ENCODE measurements at places on chromosomes 6 and 20. TPM values are rescaled to one million over a fixed set of nuclear protein-coding genes. Genes with fewer than 3 reads are reported as not detected.

The NMBR gene
- total RNA-seq: not detected

The SLC17A2 gene
- not detected for total RNA-seq

- peaks cover under 1% of the 10 kb centered on the region for H3K27me3 ChIP-seq
- no peak for DNase-seq
- no peak overlapping the region for H3K4me3 ChIP-seq
Observed at GRCh38 chr20:63554361-63555278, 661 bp downstream of the FNDC11 start.

The LAMA5 gene
- total RNA-seq: 2.2 TPM

- no peak overlapping the region for H3K27ac ChIP-seq
- no peaks in the 10 kb centered on the region for H3K27me3 ChIP-seq
- H3K4me3 ChIP-seq: no peak overlapping the region
- peaks cover 29% of the 10 kb centered on the region for H3K4me1 ChIP-seq
Observed at GRCh38 chr20:56430957-56431356, 18.9 kb downstream of the CASS4 start.

GRCh38 chr6:84135291-84135690, 92.2 kb downstream of the CEP162 start:
- no peaks in the 10 kb centered on the region for H3K4me1 ChIP-seq
- no peaks in the 10 kb centered on the region for H3K36me3 ChIP-seq
- DNase-seq: no peak
- H3K27ac ChIP-seq: no peak overlapping the region

GRCh38 chr6:129908858-129909257, 47.7 kb upstream of the TMEM244 start:
- H3K27ac ChIP-seq: no peak overlapping the region
- DNase-seq: no peak
- H3K4me3 ChIP-seq: no peak overlapping the region

- H3K36me3 ChIP-seq: peaks cover 5% of the 10 kb centered on the region
- peak overlapping the region; percentile 38 for H3K27ac ChIP-seq
- H3K4me3 ChIP-seq: peak overlapping the region; percentile 79
- peak; percentile 68 for DNase-seq
- H3K4me1 ChIP-seq: peaks cover 14% of the 10 kb centered on the region
Observed at GRCh38 chr6:127515234-127515793, 3.8 kb downstream of the MTCL3 start.

GRCh38 chr6:47126647-47127391, 84.7 kb upstream of the ADGRF1 start:
- no peak overlapping the region for H3K27ac ChIP-seq
- no peaks in the 10 kb centered on the region for H3K36me3 ChIP-seq
- no peaks in the 10 kb centered on the region for H3K4me1 ChIP-seq
- no peak for DNase-seq
- no peak overlapping the region for H3K4me3 ChIP-seq

DNA sequence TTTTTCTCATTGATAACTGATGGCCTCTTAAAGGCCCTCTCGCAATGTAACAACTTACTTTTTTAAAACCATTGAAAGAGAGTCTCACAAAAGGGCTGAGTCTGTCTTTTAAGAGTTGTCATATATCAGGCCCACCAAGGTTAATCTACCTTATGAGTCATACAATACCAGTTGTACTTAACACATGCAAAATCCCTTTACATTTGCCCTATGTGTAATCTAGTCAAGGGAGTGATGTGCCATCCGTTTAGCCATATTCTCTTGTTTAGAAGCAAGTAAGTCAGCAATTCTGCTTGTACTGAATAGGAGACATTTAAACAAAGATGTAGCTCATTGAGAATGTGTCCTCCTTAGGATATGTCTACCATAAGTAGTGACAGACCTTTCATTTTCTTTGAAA, 143.7 kb downstream of the TENT5A start:
- no peak for DNase-seq
- H3K4me3 ChIP-seq: no peak overlapping the region
- H3K27ac ChIP-seq: peak overlapping the region; percentile 15
- peaks cover 27% of the 10 kb centered on the region for H3K4me1 ChIP-seq
- no peaks in the 10 kb centered on the region for H3K36me3 ChIP-seq
- H3K27me3 ChIP-seq: no peaks in the 10 kb centered on the region

GRCh38 chr6:85678026-85678601, 35.4 kb upstream of the SYNCRIP start:
- no peaks in the 10 kb centered on the region for H3K27me3 ChIP-seq
- H3K4me1 ChIP-seq: peaks cover 18% of the 10 kb centered on the region
- H3K36me3 ChIP-seq: peaks cover 34% of the 10 kb centered on the region
- H3K27ac ChIP-seq: peak overlapping the region; percentile 79
- H3K4me3 ChIP-seq: peak overlapping the region; percentile 87

The MAP3K7 gene
- 38.4 TPM for total RNA-seq

DNA sequence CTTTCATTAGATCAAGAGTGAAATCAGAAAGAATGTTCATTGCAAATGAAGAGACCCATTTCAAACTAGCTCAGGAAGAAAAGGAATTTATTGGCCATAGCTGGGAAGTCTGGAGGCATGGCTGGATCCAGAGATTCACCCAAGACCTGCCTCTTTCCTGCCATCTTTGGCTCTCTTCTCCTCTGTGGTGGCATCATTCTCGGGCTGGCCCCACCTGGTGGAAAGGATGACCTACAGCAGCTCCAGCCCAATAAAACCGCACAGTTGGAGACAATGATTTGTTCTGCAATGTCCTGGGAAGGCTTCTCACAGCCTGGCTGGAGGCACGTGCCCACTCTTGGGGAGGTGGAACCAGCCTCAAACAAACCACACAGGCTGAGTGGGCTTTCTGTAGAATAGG, 18.1 kb upstream of the FERMT1 start:
- peaks cover 14% of the 10 kb centered on the region for H3K27me3 ChIP-seq
- H3K27ac ChIP-seq: no peak overlapping the region
- no peak overlapping the region for H3K4me3 ChIP-seq
- no peaks in the 10 kb centered on the region for H3K36me3 ChIP-seq

The BEND6 gene
- 23.6 TPM for total RNA-seq

GRCh38 chr6:109867970-109868358, 110.1 kb upstream of the GPR6 start:
- no peak overlapping the region for H3K4me3 ChIP-seq
- H3K27me3 ChIP-seq: no peaks in the 10 kb centered on the region
- peak; percentile 47 for DNase-seq
- H3K4me1 ChIP-seq: no peaks in the 10 kb centered on the region
- no peak overlapping the region for H3K27ac ChIP-seq

- no peaks in the 10 kb centered on the region for H3K36me3 ChIP-seq
- peaks cover 12% of the 10 kb centered on the region for H3K4me1 ChIP-seq
- DNase-seq: peak; percentile 32
- no peak overlapping the region for H3K4me3 ChIP-seq
- no peaks in the 10 kb centered on the region for H3K27me3 ChIP-seq
Observed at GRCh38 chr20:45409521-45410272, 1.6 kb downstream of the DBNDD2 start.

The RHAG gene
- not detected for total RNA-seq

DNA sequence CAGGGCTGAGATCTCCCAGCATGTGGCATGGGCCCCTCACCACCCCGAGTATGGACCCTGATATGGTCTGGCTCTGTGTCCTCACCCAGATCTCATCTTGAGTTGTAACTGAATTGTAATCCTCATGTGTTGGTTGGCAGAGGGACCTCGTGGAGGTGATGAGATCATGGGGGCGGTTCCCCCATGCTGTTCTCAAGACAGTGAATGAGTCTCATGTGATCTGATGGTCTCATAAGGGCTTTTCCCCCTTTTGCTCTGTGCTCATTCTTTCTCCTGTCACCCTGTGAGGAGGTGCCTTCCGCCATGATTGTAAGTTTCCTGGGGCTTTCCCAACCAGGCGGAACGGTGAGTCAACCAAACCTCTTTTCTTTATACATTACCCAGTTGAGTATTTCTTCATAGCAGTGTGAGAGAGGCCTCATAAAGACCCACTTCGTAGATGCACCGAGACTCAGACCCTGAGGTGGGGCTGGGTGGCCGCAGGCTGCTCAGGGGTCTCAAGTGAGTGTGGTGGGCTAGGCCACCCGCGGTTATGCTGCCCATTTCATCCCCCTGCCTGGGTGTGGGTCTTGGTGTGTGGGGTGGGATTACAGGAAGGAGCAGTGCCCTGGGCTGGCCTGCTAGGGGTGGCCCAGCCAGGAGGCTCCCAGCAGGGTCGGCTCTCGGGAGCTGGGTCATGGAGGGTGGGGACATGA, 26.2 kb upstream of the GATA5 start:
- no peaks in the 10 kb centered on the region for H3K4me1 ChIP-seq
- H3K4me3 ChIP-seq: no peak overlapping the region
- no peaks in the 10 kb centered on the region for H3K36me3 ChIP-seq
- no peak for DNase-seq
- no peak overlapping the region for H3K27ac ChIP-seq

DNA sequence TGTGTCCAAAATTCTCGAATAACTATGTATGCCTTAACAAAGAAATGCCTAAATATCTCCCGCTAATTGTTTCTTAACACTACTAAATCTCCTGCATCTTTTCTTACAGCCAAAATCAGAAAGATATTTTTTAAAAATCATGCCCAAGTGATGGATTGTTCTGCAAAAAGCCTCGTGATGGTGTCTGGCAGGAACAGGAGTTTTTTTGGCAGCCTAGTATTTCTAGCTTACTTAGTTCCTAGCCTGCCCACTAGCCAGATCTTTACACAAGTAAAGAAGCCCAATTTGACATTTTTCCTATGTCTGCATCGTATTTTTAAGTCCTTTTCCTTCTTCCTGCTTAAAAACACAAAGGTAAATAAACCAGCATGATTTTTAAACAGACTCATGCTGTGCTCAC, 31.5 kb downstream of the SLC2A12 start:
- H3K27ac ChIP-seq: no peak overlapping the region
- no peak for DNase-seq
- H3K36me3 ChIP-seq: no peaks in the 10 kb centered on the region
- no peak overlapping the region for H3K4me3 ChIP-seq
- H3K27me3 ChIP-seq: no peaks in the 10 kb centered on the region
- peaks cover 13% of the 10 kb centered on the region for H3K4me1 ChIP-seq

- DNase-seq: no peak
- H3K27me3 ChIP-seq: no peaks in the 10 kb centered on the region
- H3K27ac ChIP-seq: no peak overlapping the region
- no peaks in the 10 kb centered on the region for H3K36me3 ChIP-seq
Observed at GRCh38 chr6:161636882-161637430, 363.1 kb upstream of the AGPAT4 start.

- no peaks in the 10 kb centered on the region for H3K27me3 ChIP-seq
- H3K36me3 ChIP-seq: peaks cover 53% of the 10 kb centered on the region
- no peak overlapping the region for H3K27ac ChIP-seq
- peaks cover 33% of the 10 kb centered on the region for H3K4me1 ChIP-seq
Observed at GRCh38 chr6:43499028-43499815, 10.9 kb downstream of the LRRC73 start.

- no peak overlapping the region for H3K4me3 ChIP-seq
- no peaks in the 10 kb centered on the region for H3K36me3 ChIP-seq
- H3K27ac ChIP-seq: no peak overlapping the region
- no peaks in the 10 kb centered on the region for H3K27me3 ChIP-seq
- DNase-seq: no peak
Observed at GRCh38 chr20:47973519-47974233, 188.4 kb upstream of the SULF2 start.

- peaks cover 5% of the 10 kb centered on the region for H3K4me1 ChIP-seq
- no peak overlapping the region for H3K27ac ChIP-seq
- no peaks in the 10 kb centered on the region for H3K36me3 ChIP-seq
- H3K27me3 ChIP-seq: no peaks in the 10 kb centered on the region
Observed at GRCh38 chr6:17457956-17458355, 64.6 kb downstream of the CAP2 start.

- DNase-seq: no peak
- no peak overlapping the region for H3K4me3 ChIP-seq
- H3K27ac ChIP-seq: no peak overlapping the region
- no peaks in the 10 kb centered on the region for H3K4me1 ChIP-seq
- H3K27me3 ChIP-seq: peaks cover 46% of the 10 kb centered on the region
Observed at GRCh38 chr6:106415921-106416320, 55.4 kb downstream of the CRYBG1 start.

- H3K27me3 ChIP-seq: no peaks in the 10 kb centered on the region
- no peaks in the 10 kb centered on the region for H3K36me3 ChIP-seq
- DNase-seq: no peak
- peaks cover 12% of the 10 kb centered on the region for H3K4me1 ChIP-seq
Observed at GRCh38 chr6:139522511-139523220, 148.2 kb upstream of the CITED2 start.

The C20orf144 gene
- total RNA-seq: under 0.01 TPM

The C20orf173 gene
- total RNA-seq: not detected

DNA sequence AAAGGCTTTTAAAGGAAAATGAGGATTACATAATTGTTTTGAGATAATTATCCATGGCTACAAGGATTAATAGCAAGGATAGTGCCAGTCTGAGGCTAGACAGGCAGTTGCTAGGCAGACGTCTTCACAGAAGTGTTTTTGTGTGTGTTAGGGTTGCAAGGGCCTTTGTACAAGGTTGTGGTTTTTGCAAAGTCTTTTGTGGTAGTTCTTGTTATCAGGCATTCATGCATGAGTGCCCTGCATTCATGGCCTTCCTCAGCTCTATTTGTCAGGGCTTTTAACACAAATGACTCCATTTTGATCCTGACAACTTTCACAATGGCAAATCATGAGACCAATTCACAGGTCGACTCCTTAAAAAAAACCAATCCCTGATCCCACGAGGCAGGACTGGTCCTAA, 68.1 kb upstream of the TXNDC5 start:
- H3K27me3 ChIP-seq: no peaks in the 10 kb centered on the region
- DNase-seq: no peak
- no peak overlapping the region for H3K4me3 ChIP-seq

- no peaks in the 10 kb centered on the region for H3K36me3 ChIP-seq
- peaks cover 12% of the 10 kb centered on the region for H3K4me1 ChIP-seq
- H3K27ac ChIP-seq: no peak overlapping the region
- peak overlapping the region; percentile 65 for H3K4me3 ChIP-seq
Observed at GRCh38 chr20:47785854-47786764, 828 bp upstream of the SULF2 start.

GRCh38 chr6:161053103-161053502, 61.5 kb downstream of the MAP3K4 start:
- H3K27me3 ChIP-seq: no peaks in the 10 kb centered on the region
- H3K4me3 ChIP-seq: no peak overlapping the region
- no peak overlapping the region for H3K27ac ChIP-seq
- DNase-seq: no peak

- no peaks in the 10 kb centered on the region for H3K4me1 ChIP-seq
- H3K27me3 ChIP-seq: no peaks in the 10 kb centered on the region
- no peak overlapping the region for H3K27ac ChIP-seq
Observed at GRCh38 chr6:73548458-73549446, 27.9 kb upstream of the EEF1A1 start.

The HLA-DQB2 gene
- total RNA-seq: not detected

GRCh38 chr6:144646093-144647056, 361.2 kb downstream of the UTRN start:
- no peak for DNase-seq
- H3K4me3 ChIP-seq: no peak overlapping the region
- no peaks in the 10 kb centered on the region for H3K4me1 ChIP-seq
- no peaks in the 10 kb centered on the region for H3K27me3 ChIP-seq
- no peaks in the 10 kb centered on the region for H3K36me3 ChIP-seq

- H3K4me1 ChIP-seq: peaks cover 13% of the 10 kb centered on the region
- peaks cover 66% of the 10 kb centered on the region for H3K27me3 ChIP-seq
- DNase-seq: peak; percentile 75
- H3K36me3 ChIP-seq: no peaks in the 10 kb centered on the region
- H3K27ac ChIP-seq: no peak overlapping the region
- no peak overlapping the region for H3K4me3 ChIP-seq
Observed at GRCh38 chr20:2754424-2754823, 46.0 kb downstream of the CPXM1 start.

- H3K27me3 ChIP-seq: no peaks in the 10 kb centered on the region
- no peak overlapping the region for H3K4me3 ChIP-seq
- no peak overlapping the region for H3K27ac ChIP-seq
- no peaks in the 10 kb centered on the region for H3K36me3 ChIP-seq
Observed at GRCh38 chr6:84547341-84547801, 217.0 kb downstream of the TBX18 start.

GRCh38 chr6:52759085-52759484, 4.2 kb downstream of the GSTA2 start:
- peaks cover 16% of the 10 kb centered on the region for H3K4me1 ChIP-seq
- peaks cover 20% of the 10 kb centered on the region for H3K27me3 ChIP-seq
- H3K4me3 ChIP-seq: no peak overlapping the region
- H3K27ac ChIP-seq: no peak overlapping the region
